Tibial nerve (tissue), 4 donors: ENCODE measurements at places on chromosomes 6 and 20.

- no peak overlapping the region for H3K27ac ChIP-seq
- H3K36me3 ChIP-seq, result no peaks in the 10 kb centered on the region
- no peaks in the 10 kb centered on the region for H3K27me3 ChIP-seq
- peaks cover 14% of the 10 kb centered on the region for H3K4me1 ChIP-seq
- no peak for DNase-seq
- H3K4me3 ChIP-seq, result no peak overlapping the region
Measured at GRCh38 chr6:13474360-13474759, 13.0 kb downstream of the GFOD1 start.

DNA sequence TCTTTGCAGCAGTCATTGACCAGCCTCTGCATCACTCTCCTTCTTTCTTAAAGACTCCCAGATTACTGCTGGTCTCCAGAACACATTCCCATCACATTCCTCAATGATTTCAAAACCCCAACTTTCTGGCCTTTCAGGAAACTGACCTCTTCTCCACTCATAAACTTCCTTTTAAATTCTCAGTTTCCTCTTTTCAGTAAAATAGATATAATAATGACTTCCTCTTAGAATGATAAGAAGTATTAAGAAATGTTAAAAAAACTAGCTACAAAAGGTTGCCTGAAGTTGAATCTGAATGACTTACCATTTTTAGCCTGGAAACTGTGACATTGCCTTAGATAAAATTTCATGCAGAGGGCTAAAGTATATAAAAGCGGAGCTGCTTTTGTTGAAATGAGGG, 239.3 kb downstream of the OGFRL1 start:
- no peak overlapping the region for H3K27ac ChIP-seq
- no peaks in the 10 kb centered on the region for H3K27me3 ChIP-seq
- no peak overlapping the region for H3K4me3 ChIP-seq
- H3K36me3 ChIP-seq, result no peaks in the 10 kb centered on the region
- no peaks in the 10 kb centered on the region for H3K4me1 ChIP-seq

GRCh38 chr6:158481690-158482473, 78.0 kb upstream of the TMEM181 start:
- no peaks in the 10 kb centered on the region for H3K36me3 ChIP-seq
- H3K4me1 ChIP-seq, result no peaks in the 10 kb centered on the region
- H3K4me3 ChIP-seq, result no peak overlapping the region

GRCh38 chr6:41055149-41055548, 2.1 kb downstream of the APOBEC2 start:
- no peak overlapping the region for H3K4me3 ChIP-seq
- no peak for DNase-seq
- no peaks in the 10 kb centered on the region for H3K27me3 ChIP-seq
- H3K36me3 ChIP-seq, result peaks cover 40% of the 10 kb centered on the region
- H3K4me1 ChIP-seq, result no peaks in the 10 kb centered on the region
- no peak overlapping the region for H3K27ac ChIP-seq

GRCh38 chr6:89458704-89459103, 25.8 kb downstream of the ANKRD6 start:
- H3K27me3 ChIP-seq, result no peaks in the 10 kb centered on the region
- H3K36me3 ChIP-seq, result no peaks in the 10 kb centered on the region
- no peak overlapping the region for H3K4me3 ChIP-seq
- DNase-seq, result no peak
- no peaks in the 10 kb centered on the region for H3K4me1 ChIP-seq

DNA sequence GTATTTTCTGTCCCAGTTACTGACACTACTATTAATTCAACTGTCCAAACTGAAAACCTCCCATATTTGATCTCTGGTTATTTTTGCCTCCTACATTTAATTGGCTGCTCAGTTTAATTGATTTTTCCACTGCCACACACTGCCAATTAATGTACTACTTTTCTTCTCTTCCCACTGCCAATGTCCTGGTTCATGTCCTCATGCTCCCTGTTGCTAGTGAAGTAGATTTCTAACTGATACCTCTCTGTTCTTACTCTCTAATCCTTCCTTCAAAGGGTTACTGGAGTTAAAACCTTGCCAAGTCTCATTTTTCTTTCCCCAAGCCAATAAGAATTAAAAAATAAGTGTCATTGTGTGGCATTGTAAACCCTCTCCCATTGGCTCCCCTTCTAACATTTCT, 440.6 kb upstream of the JAG1 start:
- H3K27me3 ChIP-seq, result no peaks in the 10 kb centered on the region
- no peak for DNase-seq
- H3K36me3 ChIP-seq, result no peaks in the 10 kb centered on the region
- H3K27ac ChIP-seq, result no peak overlapping the region
- no peaks in the 10 kb centered on the region for H3K4me1 ChIP-seq

- DNase-seq, result no peak
- no peak overlapping the region for H3K27ac ChIP-seq
- no peaks in the 10 kb centered on the region for H3K27me3 ChIP-seq
- no peaks in the 10 kb centered on the region for H3K4me1 ChIP-seq
- H3K4me3 ChIP-seq, result no peak overlapping the region
Measured at GRCh38 chr6:11054722-11055121, 10.6 kb upstream of the ELOVL2 start.

GRCh38 chr6:3895312-3895653, 46.1 kb downstream of the FAM50B start:
- H3K27ac ChIP-seq, result no peak overlapping the region
- H3K4me3 ChIP-seq, result no peak overlapping the region
- H3K27me3 ChIP-seq, result no peaks in the 10 kb centered on the region
- H3K4me1 ChIP-seq, result no peaks in the 10 kb centered on the region

DNA sequence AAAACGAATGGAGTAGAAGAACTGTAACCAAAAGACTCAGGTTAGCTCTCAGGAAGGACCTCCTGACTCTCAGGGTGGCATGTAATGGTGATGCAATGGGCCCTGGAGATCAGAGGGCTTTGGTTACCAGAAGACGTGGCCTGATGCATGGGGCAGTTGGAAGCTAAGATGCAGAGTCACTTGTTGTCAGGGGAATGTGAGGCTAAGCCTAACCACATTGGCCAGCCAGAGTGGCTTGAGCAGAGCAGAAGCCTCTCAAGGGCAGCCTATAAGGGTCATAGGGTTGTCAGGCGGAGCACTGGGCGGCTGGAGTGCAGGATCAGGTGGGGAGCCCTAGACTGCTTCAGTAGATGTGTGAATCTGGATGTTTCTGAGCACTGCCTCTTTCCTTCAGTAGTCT, 5.9 kb downstream of the CNBD2 start:
- no peaks in the 10 kb centered on the region for H3K36me3 ChIP-seq
- no peaks in the 10 kb centered on the region for H3K27me3 ChIP-seq
- H3K4me1 ChIP-seq, result no peaks in the 10 kb centered on the region
- H3K4me3 ChIP-seq, result no peak overlapping the region

DNA sequence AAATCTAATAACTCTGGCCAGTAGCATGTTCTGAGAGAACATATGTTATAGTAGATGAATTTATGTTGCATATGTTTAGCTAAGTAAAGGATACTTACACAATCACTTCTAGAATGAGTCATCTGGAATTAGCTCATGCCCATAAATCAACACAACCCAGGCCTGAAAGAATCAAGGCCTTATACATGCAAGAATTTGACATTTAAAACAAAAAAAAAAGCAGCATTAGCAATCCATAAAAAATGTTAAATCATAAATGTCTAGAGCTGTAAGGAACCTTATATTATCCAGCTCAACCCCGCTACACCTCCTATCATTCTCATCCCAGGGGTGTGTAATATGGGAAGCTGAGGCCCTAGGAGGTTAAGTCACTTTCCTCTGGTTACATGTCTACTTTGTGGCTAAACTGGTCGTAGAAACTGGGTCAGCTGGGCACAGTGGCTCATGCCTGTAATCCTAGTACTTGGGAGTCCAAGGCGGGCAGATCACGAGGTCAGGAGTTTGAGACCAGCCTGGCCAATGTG, 105.2 kb upstream of the CARMIL1 start:
- H3K4me3 ChIP-seq, result no peak overlapping the region
- no peaks in the 10 kb centered on the region for H3K4me1 ChIP-seq
- H3K36me3 ChIP-seq, result no peaks in the 10 kb centered on the region
- no peaks in the 10 kb centered on the region for H3K27me3 ChIP-seq

DNA sequence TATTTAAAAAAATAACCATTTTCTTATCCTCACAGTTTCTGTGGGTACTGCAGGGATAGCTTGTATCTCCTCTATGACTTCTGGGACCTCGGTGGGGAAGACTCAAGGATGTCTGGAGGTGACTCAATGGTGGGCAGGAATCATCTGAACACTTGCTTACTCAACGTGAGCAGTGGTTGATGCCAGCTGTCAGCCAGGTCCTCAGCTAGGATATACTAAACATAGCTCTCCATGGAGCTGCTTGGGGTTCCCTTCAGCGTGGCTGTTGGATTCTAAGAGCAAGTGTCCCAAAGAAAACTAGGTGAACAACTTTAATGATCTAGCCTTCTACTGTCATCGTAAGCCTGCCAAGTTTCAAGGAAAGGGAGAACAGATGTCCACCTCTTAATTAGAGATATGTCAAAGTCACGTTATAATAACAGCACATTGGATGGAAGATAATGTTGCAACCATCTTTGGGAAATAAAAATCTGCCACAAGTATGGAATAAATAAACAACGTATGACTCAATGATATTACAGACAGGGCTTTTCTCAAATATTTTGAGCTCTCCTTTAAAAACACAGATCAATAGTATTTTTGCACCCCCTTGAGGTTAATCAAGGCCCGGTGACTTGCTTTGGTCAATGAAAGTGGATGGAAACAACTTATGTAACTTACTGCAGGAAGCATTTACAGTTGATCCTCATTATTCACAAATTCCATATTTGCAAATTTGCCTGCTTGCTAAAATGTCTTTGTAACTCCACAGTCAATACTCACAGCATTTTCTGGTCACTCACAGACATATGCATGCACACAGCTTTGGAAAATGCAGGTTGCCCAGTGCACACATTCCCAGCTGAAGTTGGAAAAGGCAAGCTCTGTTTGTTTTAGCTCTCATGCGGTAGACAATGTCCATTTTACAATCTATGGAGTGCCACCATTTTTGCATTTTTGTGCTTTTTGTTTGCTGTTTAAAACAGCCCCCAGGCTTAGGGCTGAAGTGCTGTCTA, 6.6 kb upstream of the HEBP2 start:
- H3K27me3 ChIP-seq, result no peaks in the 10 kb centered on the region
- no peak overlapping the region for H3K27ac ChIP-seq
- no peaks in the 10 kb centered on the region for H3K4me1 ChIP-seq
- H3K4me3 ChIP-seq, result no peak overlapping the region

DNA sequence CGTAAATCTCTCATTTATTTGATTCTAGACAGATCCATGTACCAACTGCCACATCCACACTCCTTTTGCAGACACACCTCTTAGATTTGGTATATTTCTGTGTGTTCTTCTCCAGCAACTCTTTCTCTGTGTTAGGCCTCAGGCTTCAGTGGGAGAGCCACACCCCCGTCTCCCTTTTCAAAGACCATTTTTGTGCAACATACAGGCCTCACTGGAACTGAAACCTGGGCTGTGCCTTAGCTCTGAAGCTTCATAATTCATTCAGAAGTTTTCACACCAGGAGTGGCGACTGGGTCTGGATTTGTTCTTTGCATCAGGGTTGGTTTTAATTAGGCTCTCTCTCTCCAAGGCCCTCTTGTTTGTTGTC, 170.2 kb downstream of the THBS2 start:
- no peak overlapping the region for H3K4me3 ChIP-seq
- DNase-seq, result no peak

- H3K27ac ChIP-seq, result no peak overlapping the region
- no peaks in the 10 kb centered on the region for H3K27me3 ChIP-seq
- H3K4me1 ChIP-seq, result no peaks in the 10 kb centered on the region
Measured at GRCh38 chr20:11311659-11312224, 606.0 kb upstream of the BTBD3 start.

GRCh38 chr20:47174456-47175243, 181.8 kb downstream of the ZMYND8 start:
- no peak overlapping the region for H3K4me3 ChIP-seq
- H3K36me3 ChIP-seq, result no peaks in the 10 kb centered on the region
- no peak overlapping the region for H3K27ac ChIP-seq
- no peak for DNase-seq

- H3K27me3 ChIP-seq, result no peaks in the 10 kb centered on the region
- peaks cover 7% of the 10 kb centered on the region for H3K4me1 ChIP-seq
- no peak for DNase-seq
- H3K27ac ChIP-seq, result no peak overlapping the region
Measured at GRCh38 chr6:136524339-136524935, 25.8 kb downstream of the MAP7 start.

DNA sequence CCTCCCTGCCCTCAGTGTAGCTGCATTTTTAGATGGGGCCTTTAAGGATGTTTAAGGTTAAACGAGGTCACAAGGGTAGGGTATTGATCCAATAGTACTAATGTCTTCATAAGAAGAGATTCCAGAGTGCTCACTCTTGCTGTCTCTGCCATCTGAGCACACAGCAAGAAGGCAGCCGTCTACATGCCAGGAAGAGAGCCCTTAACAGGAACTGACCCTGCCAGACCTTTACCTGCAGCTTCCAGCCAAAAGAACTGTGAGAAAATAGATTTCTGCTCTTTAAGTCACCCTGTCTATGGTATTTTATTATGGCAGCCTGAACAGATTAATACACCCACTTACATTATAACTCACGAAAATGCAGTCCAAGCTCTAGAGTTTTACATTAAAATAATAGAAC, 685.3 kb upstream of the MARCKS start:
- H3K4me1 ChIP-seq, result no peaks in the 10 kb centered on the region
- H3K27ac ChIP-seq, result no peak overlapping the region
- H3K27me3 ChIP-seq, result no peaks in the 10 kb centered on the region
- DNase-seq, result no peak
- no peaks in the 10 kb centered on the region for H3K36me3 ChIP-seq

- H3K4me1 ChIP-seq, result no peaks in the 10 kb centered on the region
- peak overlapping the region; percentile 99 for H3K4me3 ChIP-seq
- no peaks in the 10 kb centered on the region for H3K36me3 ChIP-seq
- no peak for DNase-seq
- H3K27me3 ChIP-seq, result no peaks in the 10 kb centered on the region
Measured at GRCh38 chr6:163420289-163420614, 5.7 kb downstream of the QKI start.

GRCh38 chr6:79686707-79687309, 55.7 kb downstream of the SH3BGRL2 start:
- no peaks in the 10 kb centered on the region for H3K4me1 ChIP-seq
- no peak overlapping the region for H3K27ac ChIP-seq
- no peak overlapping the region for H3K4me3 ChIP-seq
- H3K36me3 ChIP-seq, result no peaks in the 10 kb centered on the region

DNA sequence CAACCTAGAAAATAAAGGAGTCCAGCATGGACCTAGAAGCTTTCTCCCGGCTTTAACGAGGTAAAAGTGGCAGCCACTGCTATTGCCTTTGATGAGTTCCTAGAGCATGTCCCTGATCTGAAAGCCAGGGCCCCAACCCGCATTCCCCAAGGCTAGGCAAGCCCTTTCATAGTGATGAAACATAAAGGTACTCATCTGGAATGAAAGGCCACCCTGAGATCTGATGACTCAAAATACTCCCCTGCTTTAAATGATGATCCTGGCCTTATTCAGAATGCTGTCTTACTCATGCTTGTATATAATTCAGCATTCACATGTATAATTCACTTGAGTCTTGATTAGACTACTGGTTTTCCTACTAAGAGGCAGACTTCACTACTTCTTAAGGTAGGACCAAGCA, 21.3 kb downstream of the TTPAL start:
- no peak overlapping the region for H3K27ac ChIP-seq
- H3K4me1 ChIP-seq, result no peaks in the 10 kb centered on the region
- H3K4me3 ChIP-seq, result no peak overlapping the region
- DNase-seq, result no peak
- H3K27me3 ChIP-seq, result no peaks in the 10 kb centered on the region
- peaks cover 4% of the 10 kb centered on the region for H3K36me3 ChIP-seq
